ENCODE measurements at places on chromosomes 7 and 10. TPM values are rescaled to one million over a fixed set of nuclear protein-coding genes. Genes with fewer than 3 reads are reported as not detected.

DNA sequence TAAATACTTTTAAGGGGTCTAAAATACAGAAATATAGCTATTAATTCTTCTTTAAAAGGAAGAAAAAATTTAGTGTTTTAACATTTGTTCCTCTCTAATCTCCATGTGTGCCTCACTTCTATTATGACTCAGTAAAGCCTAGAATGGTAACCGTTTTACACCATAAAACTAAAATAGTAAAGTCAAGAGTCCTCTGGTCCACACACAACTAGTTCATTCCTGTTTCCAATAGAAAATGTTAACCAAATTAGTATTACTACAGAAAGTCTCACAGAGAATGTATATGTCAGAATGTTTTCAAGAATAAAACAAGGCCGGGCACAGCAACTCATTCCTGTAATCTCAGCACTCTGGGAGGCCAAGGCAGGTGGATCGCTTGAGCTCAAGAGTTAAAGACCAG, 55.8 kb downstream of the CNOT4 start:
- DNase-seq, result no peak
- no peaks in the 10 kb centered on the region for H3K27me3 ChIP-seq
- H3K4me3 ChIP-seq, result no peak overlapping the region
- no peaks in the 10 kb centered on the region for H3K36me3 ChIP-seq
- H3K4me1 ChIP-seq, result no peaks in the 10 kb centered on the region

CREB5 gene
- total RNA-seq, result 23.3 TPM

FFAR4 gene
- total RNA-seq, result not detected

DNA sequence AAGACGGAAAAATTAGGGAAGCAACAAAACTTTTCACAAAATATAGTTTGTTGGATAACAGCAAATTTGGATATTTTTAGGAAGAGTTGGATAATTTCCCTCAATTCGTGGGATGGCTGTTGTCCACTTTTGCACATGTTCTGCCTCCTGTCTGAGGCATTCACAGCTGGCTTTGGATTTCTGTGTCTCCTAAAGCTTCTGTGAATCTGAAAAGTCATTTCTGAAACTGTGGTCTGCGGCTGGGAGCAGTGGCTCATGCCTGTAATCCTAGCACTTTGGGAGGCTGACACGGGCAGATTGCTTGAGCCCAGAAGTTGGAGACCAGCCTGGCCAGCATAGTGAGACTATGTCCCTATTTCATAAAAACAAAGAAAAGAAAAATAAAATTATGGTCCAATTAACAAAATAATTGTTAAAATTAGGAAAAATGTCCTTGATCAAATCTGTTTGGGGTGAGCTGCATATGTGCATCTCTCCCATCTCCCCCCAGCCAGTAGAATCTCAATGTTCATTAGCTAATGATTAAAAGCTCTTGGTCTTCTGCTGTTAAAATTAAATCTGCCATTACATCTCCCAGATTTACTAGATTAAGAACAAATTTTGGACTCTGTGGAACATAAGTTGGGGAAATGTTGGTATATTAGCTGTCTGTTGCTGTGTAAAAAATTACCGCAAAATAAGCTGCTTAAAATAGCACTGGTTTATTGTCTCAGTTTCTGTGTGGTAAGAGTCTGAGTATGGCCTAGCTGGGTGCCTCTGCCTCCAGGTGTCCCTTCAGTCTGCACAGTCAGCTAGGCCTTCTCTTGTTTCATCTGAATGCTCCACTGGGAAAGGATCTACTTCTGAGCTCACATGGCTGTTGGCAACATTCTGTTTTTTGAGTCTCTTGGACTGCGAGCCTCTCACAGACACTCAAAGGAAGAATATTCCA, 332.0 kb upstream of the FZD1 start:
- no peaks in the 10 kb centered on the region for H3K27me3 ChIP-seq
- no peaks in the 10 kb centered on the region for H3K4me1 ChIP-seq
- H3K4me3 ChIP-seq, result no peak overlapping the region

DNA sequence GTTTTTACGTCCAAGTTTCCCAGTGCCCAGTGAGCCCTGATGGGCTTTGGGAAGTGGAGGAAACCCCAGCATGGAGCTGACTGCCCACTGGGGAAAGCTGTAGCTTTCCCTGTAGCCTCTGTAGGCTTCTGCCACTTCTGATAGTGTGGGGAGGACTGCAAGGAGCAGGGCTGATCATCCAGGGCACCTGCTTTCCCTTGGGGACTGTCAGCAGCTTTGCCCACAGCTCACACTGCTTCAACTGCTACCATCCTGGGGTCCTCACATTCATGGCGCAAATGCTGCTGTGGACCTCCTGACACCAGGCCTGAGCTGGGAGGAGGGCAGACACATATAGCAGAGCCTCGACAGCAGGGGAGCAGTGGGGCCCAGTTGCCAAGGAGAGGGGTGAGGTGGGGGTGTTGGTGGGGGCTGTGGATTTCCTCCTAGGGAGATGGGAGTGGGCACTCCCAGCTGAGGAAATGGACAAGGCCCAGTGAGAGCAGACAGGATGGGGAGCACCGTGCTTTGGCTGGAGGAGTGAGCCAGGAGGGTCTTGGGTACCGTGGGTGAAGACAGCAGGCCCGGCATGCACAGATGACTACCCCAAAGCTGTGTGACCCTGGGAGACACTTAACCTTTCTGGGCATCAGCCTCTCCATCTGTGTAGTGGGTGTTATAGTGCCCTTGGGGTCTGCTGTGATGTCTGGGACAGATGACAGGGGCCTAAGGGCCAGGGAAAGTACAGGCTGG, 16.2 kb downstream of the RAMP3 start:
- H3K4me1 ChIP-seq, result no peaks in the 10 kb centered on the region
- no peaks in the 10 kb centered on the region for H3K36me3 ChIP-seq
- H3K27ac ChIP-seq, result no peak overlapping the region
- DNase-seq, result no peak

MYL7 gene
- not detected for total RNA-seq

All from uterus (tissue), 4 donors.